ENCODE measurements at places on chromosomes 1 and 21. TPM values are rescaled to one million over a fixed set of nuclear protein-coding genes. Genes with fewer than 3 reads are reported as not detected.

Gene KPRP
- not detected for total RNA-seq

Gene ABCG1
- 19.5 TPM for total RNA-seq

Gene FUCA1
- total RNA-seq, result 65.9 TPM

Gene S100A12
- total RNA-seq, result 0.75 TPM

Gene IFT25
- 24.4 TPM for total RNA-seq

Gene UBL4B
- not detected for total RNA-seq

Gene MATN1
- 0.12 TPM for total RNA-seq

Gene OXCT2
- 0.95 TPM for total RNA-seq

Gene GUCA2A
- total RNA-seq, result 1.1 TPM

Gene CATSPERE
- 0.72 TPM for total RNA-seq
